ENCODE measurements at places on chromosomes 12 and 14.
A peak's percentile ranks its signal among the peaks of the same experiment; 100 is the strongest.

GRCh38 chr12:47802312-47802711, 17.4 kb downstream of the HDAC7 start:
- peaks cover 56% of the 10 kb centered on the region for H3K36me3 ChIP-seq
- no peak overlapping the region for H3K4me3 ChIP-seq
- H3K27ac ChIP-seq = no peak overlapping the region

GRCh38 chr12:107845226-107845979, 70.9 kb downstream of the ASCL4 start:
- H3K4me3 ChIP-seq = no peak overlapping the region
- no peak overlapping the region for H3K27ac ChIP-seq
- H3K27me3 ChIP-seq = peaks cover 75% of the 10 kb centered on the region
- H3K4me1 ChIP-seq = no peaks in the 10 kb centered on the region
- no peaks in the 10 kb centered on the region for H3K36me3 ChIP-seq

- H3K4me3 ChIP-seq = no peak overlapping the region
- H3K27ac ChIP-seq = no peak overlapping the region
- DNase-seq = no peak
- no peaks in the 10 kb centered on the region for H3K4me1 ChIP-seq
Observed at GRCh38 chr12:56253091-56253490, 5.1 kb downstream of the ANKRD52 start.

GRCh38 chr12:52285851-52286530, 5.3 kb downstream of the KRT81 start:
- peak overlapping the region; percentile 15 for H3K4me3 ChIP-seq
- peak overlapping the region; percentile 99 for H3K27ac ChIP-seq
- no peaks in the 10 kb centered on the region for H3K36me3 ChIP-seq
- no peaks in the 10 kb centered on the region for H3K27me3 ChIP-seq
- H3K4me1 ChIP-seq = peaks cover 32% of the 10 kb centered on the region

- no peaks in the 10 kb centered on the region for H3K4me1 ChIP-seq
- no peaks in the 10 kb centered on the region for H3K36me3 ChIP-seq
- H3K27ac ChIP-seq = no peak overlapping the region
- no peak for DNase-seq
- H3K4me3 ChIP-seq = no peak overlapping the region
- H3K27me3 ChIP-seq = no peaks in the 10 kb centered on the region
Observed at GRCh38 chr12:11408096-11408495, 12.7 kb upstream of the PRB2 start.

- no peak overlapping the region for H3K27ac ChIP-seq
- DNase-seq = no peak
- H3K36me3 ChIP-seq = no peaks in the 10 kb centered on the region
- H3K4me3 ChIP-seq = no peak overlapping the region
- no peaks in the 10 kb centered on the region for H3K27me3 ChIP-seq
Observed at GRCh38 chr12:8581098-8581784, 31.4 kb downstream of the AICDA start.

GRCh38 chr12:58242796-58243630, 301.6 kb downstream of the ATP23 start:
- H3K4me3 ChIP-seq = no peak overlapping the region
- DNase-seq = no peak
- no peaks in the 10 kb centered on the region for H3K36me3 ChIP-seq
- H3K27me3 ChIP-seq = no peaks in the 10 kb centered on the region

GRCh38 chr12:125194163-125194773, 129.0 kb downstream of the AACS start:
- no peak overlapping the region for H3K27ac ChIP-seq
- H3K4me3 ChIP-seq = no peak overlapping the region
- DNase-seq = no peak
- H3K36me3 ChIP-seq = no peaks in the 10 kb centered on the region
- H3K4me1 ChIP-seq = no peaks in the 10 kb centered on the region

DNA sequence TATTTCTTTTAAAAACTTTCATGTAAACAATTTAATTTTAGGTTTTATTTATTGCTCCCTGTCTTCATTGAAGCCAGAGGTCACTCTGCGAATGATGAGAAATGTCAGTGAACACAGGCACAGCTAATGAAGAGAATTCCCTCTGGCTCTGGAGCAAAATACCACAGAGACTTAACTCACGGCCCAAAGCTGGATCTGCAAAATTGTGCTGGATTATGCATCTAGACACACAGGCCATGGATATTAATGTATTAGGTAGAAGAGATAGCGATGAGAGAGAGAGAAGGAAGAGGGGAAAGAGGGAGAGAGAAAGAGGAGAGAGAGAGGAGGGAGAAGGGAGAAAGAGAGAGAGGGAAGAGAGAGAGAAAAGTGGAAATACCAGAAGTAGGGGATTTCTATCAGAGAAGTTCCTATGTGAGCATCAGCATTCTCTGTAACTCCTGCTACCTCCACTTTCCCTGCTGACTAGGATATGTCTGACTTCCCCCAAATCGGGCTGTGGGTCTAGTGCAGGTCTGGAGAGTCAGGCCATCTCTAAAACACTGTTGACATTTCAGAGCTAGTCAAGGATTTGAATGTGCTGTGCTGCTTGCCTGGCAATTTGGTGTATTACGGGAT, 3.7 kb downstream of the ARHGDIB start:
- no peaks in the 10 kb centered on the region for H3K27me3 ChIP-seq
- H3K27ac ChIP-seq = no peak overlapping the region
- no peaks in the 10 kb centered on the region for H3K36me3 ChIP-seq
- H3K4me3 ChIP-seq = no peak overlapping the region

- H3K4me3 ChIP-seq = no peak overlapping the region
- H3K27me3 ChIP-seq = no peaks in the 10 kb centered on the region
- H3K27ac ChIP-seq = no peak overlapping the region
- no peak for DNase-seq
- no peaks in the 10 kb centered on the region for H3K36me3 ChIP-seq
Observed at GRCh38 chr12:20383612-20384011, 15.3 kb downstream of the PDE3A start.

GRCh38 chr14:93744876-93745275, 43.4 kb downstream of the PRIMA1 start:
- no peaks in the 10 kb centered on the region for H3K27me3 ChIP-seq
- no peak overlapping the region for H3K4me3 ChIP-seq
- no peak overlapping the region for H3K27ac ChIP-seq
- DNase-seq = peak; percentile 29
- no peaks in the 10 kb centered on the region for H3K4me1 ChIP-seq
- no peaks in the 10 kb centered on the region for H3K36me3 ChIP-seq

DNA sequence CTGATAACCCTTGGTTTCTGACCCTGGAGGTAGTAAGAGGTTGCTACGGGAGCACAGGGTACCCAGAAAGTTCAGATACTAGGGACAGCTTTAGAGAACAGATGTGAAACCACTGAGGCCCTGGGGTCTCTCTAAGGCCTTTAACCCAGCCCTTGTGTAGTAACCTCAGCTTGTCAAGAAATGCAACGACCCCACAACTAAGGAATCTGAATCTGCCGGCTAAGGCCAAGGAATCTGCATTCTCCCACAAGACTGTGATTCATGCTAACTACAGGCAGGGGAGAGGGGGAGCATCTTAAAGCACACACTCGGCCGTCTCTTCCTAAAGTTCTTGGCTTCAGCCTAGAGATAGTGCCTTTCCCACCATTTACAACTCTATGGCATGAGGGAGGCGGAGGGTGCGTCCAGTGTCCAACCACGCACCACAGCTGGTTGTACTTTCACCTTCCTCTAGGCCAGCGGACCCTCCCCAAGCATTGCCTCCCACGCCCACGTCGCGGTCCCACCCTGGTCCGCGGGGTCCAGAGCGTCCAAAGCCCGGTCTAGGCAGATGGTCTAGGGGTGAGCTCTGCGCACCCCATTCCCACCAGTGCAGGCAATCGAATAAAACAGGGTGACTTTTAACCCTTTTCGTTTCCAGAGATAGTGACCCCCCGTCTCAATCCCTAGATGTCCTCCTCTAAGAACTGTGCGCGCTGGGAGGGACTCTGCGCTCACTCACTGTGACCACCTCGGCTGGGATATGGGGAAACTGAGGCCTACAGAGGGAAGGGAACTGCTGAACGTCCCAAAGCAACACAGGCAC, 735 bp upstream of the VASH1 start:
- no peaks in the 10 kb centered on the region for H3K36me3 ChIP-seq
- no peak overlapping the region for H3K27ac ChIP-seq
- H3K4me1 ChIP-seq = no peaks in the 10 kb centered on the region
- H3K27me3 ChIP-seq = peaks cover 5% of the 10 kb centered on the region
- DNase-seq = peak; percentile 46
- H3K4me3 ChIP-seq = peak overlapping the region; percentile 55

- DNase-seq = no peak
- H3K27ac ChIP-seq = no peak within 1 kb of the TSS
- H3K27me3 ChIP-seq = peaks cover 100% of the 10 kb centered on the region
Observed at GRCh38 chr14:41606532-41607303, at the start of gene LRFN5. TSS of gene LRFN5 (plus strand) at chr14:41606876.

GRCh38 chr12:6396031-6396430, 12.1 kb downstream of the LTBR start:
- H3K27me3 ChIP-seq = no peaks in the 10 kb centered on the region
- no peak overlapping the region for H3K27ac ChIP-seq
- H3K4me1 ChIP-seq = peaks cover 7% of the 10 kb centered on the region
- DNase-seq = no peak

DNA sequence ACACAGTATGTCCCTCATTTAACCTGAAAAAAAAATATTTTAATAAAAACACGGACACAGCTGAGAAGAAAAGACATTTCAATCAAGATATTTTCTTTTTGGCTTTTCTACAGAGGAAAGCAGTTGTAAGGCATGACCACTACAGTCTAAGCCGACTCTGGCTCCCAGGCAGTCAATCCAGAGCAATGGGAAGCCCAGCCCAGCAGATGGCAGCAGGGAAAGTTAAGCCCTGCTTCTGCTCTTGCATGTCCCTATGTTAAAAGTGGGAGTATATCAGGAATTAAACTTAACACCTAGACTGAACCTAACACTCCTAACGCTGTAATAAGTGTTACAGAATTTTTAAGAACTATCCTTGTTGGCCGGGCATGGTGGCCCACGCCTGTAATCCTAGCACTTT, 19.5 kb upstream of the HAL start:
- no peaks in the 10 kb centered on the region for H3K4me1 ChIP-seq
- no peaks in the 10 kb centered on the region for H3K27me3 ChIP-seq
- no peak overlapping the region for H3K27ac ChIP-seq
- H3K4me3 ChIP-seq = no peak overlapping the region
- H3K36me3 ChIP-seq = peaks cover 96% of the 10 kb centered on the region

- no peak overlapping the region for H3K27ac ChIP-seq
- H3K36me3 ChIP-seq = no peaks in the 10 kb centered on the region
- peaks cover 5% of the 10 kb centered on the region for H3K27me3 ChIP-seq
Observed at GRCh38 chr14:95784137-95784536, 70.2 kb upstream of the TCL1A start.

GRCh38 chr14:101960225-101960624, 4.1 kb upstream of the DYNC1H1 start:
- H3K27me3 ChIP-seq = no peaks in the 10 kb centered on the region
- DNase-seq = no peak
- peaks cover 13% of the 10 kb centered on the region for H3K4me1 ChIP-seq
- H3K27ac ChIP-seq = no peak overlapping the region

- no peak overlapping the region for H3K4me3 ChIP-seq
- DNase-seq = peak; percentile 48
- no peak overlapping the region for H3K27ac ChIP-seq
- H3K36me3 ChIP-seq = no peaks in the 10 kb centered on the region
- H3K4me1 ChIP-seq = peaks cover 7% of the 10 kb centered on the region
Observed at GRCh38 chr14:76768671-76769500, 7.6 kb downstream of the VASH1 start.

DNA sequence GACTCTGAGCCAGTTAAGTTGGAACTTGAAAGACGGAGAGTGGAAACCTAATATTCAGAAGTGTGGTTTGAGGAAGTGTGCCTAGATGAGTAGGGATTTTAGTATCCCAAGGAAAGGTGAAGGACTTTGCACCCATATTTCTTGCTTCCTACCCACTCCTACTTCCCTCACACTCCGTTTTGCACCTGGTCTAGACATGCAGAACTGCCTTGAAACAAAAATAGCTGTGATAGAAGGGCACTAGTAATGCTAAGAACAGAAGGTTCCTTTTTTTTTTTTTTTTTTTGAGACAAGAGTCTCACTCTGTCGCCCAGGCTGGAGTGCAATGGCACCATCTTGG, 732 bp upstream of the ARF3 start:
- peaks cover 24% of the 10 kb centered on the region for H3K36me3 ChIP-seq
- no peaks in the 10 kb centered on the region for H3K27me3 ChIP-seq
- peak overlapping the region; percentile 90 for H3K4me3 ChIP-seq
- H3K27ac ChIP-seq = peak overlapping the region; percentile 65
- DNase-seq = no peak
- no peaks in the 10 kb centered on the region for H3K4me1 ChIP-seq

- H3K4me3 ChIP-seq = no peak overlapping the region
- no peak for DNase-seq
- H3K36me3 ChIP-seq = no peaks in the 10 kb centered on the region
Observed at GRCh38 chr12:26090836-26091510, 33.9 kb downstream of the BHLHE41 start.

DNA sequence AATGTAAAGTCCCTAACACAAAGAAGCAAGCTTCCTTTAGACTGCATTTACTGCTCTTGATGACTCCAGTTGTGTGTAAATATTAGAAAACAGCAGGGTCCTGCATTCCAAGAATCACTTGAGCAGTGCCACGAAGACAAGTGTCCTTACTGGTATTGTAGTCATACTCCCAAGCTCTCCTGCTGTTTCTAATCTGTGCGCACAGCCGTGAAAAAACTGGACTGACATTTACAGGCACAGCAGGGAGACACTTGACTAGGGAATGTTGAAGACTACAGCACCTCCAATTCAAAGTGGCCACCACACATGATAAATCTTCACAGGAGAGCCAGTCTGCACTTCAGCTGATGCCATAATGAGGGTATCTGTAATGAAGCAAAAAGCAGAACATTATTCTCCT, 91.4 kb downstream of the VRK1 start:
- no peak overlapping the region for H3K4me3 ChIP-seq
- no peak overlapping the region for H3K27ac ChIP-seq
- no peaks in the 10 kb centered on the region for H3K4me1 ChIP-seq
- no peaks in the 10 kb centered on the region for H3K27me3 ChIP-seq

- no peak for DNase-seq
- H3K27me3 ChIP-seq = no peaks in the 10 kb centered on the region
- no peaks in the 10 kb centered on the region for H3K4me1 ChIP-seq
- no peak overlapping the region for H3K27ac ChIP-seq
- no peak overlapping the region for H3K4me3 ChIP-seq
Observed at GRCh38 chr14:56431013-56431412, 148.6 kb upstream of the TMEM260 start.

DNA sequence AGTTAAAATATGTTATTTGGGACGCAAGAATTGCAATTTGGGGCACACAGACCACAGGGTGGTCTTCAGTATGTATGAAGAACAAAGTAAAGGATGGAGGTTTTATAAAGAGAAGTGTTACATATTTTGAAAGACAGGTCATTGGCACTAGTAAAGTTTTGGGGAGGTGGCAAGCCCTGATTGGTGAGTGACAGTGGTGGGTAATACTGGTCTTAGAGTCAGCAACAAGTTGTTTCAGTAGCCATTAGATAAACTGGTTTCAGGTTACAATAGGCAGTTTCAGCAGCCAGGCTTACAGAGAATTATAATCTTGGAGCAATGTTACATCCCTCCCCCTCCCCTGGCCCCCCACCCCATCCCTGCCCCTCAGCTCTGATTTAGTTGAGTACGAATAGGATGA, 17.5 kb downstream of the MARK3 start:
- peaks cover 30% of the 10 kb centered on the region for H3K36me3 ChIP-seq
- H3K27me3 ChIP-seq = no peaks in the 10 kb centered on the region
- peak overlapping the region; percentile 65 for H3K27ac ChIP-seq
- DNase-seq = no peak

GRCh38 chr12:48973941-48974673, 2.6 kb upstream of the WNT10B start:
- H3K4me3 ChIP-seq = no peak overlapping the region
- peaks cover 65% of the 10 kb centered on the region for H3K27me3 ChIP-seq
- no peak overlapping the region for H3K27ac ChIP-seq
- H3K36me3 ChIP-seq = no peaks in the 10 kb centered on the region

GRCh38 chr12:30914986-30915591, 11.5 kb upstream of the TSPAN11 start:
- H3K27me3 ChIP-seq = no peaks in the 10 kb centered on the region
- H3K4me1 ChIP-seq = no peaks in the 10 kb centered on the region
- no peak overlapping the region for H3K4me3 ChIP-seq
- H3K36me3 ChIP-seq = no peaks in the 10 kb centered on the region

All from RWPE2 (cell line).